GM18507 (cell line): ENCODE measurements at places on chromosomes 12 and 14.

- DNase-seq: no peak
Measured at GRCh38 chr12:124160097-124160756, 134.7 kb upstream of the RFLNA start.

DNA sequence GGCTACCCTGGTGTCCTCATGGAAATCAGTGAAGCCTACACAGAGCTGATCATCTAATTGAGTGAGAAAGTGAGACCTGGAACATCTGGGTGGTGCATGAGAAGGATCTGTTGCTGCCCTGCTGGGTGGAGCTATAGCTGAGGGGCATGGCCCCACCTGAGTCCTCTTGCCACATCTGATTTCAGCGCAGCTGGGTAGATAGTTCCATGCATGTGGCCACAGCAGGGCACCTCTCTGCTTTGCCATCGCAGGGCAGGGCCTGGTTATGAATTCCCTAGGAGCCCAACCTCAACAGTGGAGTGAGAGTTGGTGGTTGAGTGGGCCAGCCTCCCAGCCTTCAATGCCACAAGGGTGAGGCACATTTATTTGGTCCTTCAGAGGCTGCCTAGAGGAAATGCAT, 407.8 kb downstream of the BCL11B start:
- DNase-seq: no peak

DNA sequence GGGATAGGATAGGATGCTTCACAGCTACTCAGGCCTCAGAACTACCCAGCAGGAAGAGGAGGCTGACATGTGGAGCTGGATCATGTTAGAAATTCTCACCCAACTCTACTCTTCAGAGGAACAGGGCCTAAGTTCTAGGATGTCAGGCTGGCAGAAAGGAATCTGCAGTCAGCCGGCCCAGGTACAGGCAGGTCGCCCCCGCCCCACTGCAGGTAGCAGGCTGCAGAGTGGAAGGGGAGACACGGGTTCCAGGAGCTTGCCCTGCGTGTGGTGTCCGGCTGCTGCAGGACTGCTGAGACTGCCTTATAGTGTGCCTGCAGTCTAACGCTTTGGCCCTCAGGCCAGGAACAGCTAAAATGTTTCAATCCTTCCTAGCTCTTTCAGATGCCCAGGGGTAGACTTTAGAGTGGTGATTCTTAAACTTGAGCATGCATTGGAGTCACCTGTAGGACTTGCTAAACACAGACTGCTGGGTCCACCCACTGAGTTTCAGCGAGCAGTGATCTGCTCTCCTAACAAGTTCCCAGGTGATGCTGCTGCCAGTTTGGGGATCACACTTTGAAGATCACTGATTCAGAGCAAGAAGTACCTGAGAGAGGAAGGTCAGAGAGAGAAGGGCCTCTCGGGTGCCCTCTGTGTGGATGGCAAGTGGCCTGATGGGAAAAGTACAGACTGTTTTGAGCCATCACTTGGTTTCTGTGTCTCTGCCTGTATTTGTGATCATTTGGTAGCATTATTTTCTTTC, 153.6 kb downstream of the PPM1H start:
- DNase-seq: no peak

DNA sequence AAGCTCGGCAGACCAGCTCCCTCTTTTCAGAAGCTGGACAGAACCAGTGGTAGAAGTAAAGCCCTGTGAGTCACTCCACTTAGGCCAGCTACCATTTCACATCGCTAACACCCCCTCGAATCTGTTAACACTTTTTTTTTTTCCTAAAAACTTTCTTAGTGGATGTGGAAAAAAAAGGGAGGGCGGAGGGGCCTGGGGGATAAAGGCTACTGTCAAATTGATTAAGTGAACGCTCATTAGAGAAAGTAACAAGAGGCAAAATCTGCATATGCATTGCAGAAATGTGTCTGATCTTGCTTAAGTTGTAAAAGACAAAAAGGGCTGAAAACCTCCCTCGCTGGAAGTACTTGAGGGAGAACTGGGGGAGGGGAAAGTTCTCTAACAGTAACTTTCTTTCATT, 86.6 kb upstream of the OTX2 start:
- no peak for DNase-seq

GRCh38 chr12:1819571-1819970, 794 bp upstream of the LRTM2 start:
- DNase-seq: no peak

DNA sequence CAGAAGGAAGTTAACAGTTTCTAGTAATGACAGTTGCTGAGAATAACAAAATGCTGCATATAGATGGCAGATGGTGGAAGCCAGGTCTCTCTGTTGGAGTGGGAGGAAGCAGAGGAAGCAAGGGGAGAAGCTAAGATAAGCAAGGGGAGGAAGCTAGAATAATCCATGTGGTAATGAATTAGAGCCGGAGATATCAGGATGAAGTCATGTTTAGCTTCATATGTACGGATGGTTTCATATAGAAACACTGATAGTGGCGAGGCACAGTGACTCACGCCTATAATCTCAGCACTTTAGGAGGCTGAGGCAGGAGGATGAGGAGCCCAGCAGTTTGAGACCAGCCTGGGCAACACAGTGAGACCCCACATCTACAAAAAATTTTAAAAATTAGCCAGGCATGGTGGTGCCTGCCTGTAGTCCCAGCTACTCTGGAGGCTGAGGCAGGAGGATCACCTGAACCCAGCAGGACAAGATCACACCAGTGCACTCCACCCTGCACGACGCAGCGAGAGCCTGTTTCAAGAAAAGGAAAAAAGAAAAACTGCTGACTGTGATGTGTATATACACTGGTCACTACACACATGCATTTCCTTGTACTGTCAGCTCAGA, 49.2 kb downstream of the ANAPC7 start:
- no peak for DNase-seq

DNA sequence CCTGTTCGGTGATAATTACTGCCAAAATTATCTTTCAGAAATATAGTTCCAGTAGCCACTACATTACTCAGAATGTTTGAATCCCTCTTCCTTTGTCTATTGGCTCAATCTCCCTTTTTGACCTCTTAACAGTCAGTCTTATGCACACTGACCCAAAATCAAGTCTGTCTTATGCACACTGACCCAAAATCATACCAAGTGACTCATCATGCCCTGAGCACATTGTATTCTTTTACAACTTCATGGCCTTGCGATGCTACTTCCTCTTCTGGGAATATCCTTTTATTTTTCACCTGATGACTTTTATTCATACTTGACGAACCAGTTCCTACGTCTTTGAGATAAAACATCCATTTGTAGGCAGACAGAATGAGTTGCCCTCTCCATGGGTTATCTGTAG, 182.3 kb downstream of the NPAS3 start:
- no peak for DNase-seq

- DNase-seq: no peak
Measured at GRCh38 chr12:63079791-63080502, 71.1 kb downstream of the AVPR1A start.

- no peak for DNase-seq
Measured at GRCh38 chr12:109818905-109819500, 14.2 kb downstream of the TRPV4 start.

GRCh38 chr14:32427726-32428528, 98.8 kb downstream of the AKAP6 start:
- DNase-seq: no peak

DNA sequence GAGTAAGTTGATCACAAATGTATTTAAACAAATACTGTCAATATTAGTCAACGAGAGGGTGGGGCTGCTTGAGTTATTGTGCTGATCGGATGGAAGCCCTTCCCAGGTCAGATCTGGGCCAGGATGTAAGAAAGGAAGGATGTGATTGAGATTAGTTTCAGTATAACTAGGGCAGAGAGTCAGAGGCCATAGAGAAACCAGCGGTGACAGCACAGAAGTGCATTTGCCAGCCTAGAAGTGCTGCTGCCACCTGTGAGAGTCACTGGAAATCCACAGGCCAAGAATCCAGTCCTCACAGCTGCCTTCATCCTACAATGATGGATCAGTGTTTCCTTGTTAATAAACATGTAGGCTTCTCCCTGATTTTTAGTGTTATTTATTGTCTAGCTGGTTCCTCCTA, 9.8 kb upstream of the FERMT2 start:
- no peak for DNase-seq

- DNase-seq: no peak
Measured at GRCh38 chr14:94046696-94047250, 20.6 kb downstream of the OTUB2 start.

DNA sequence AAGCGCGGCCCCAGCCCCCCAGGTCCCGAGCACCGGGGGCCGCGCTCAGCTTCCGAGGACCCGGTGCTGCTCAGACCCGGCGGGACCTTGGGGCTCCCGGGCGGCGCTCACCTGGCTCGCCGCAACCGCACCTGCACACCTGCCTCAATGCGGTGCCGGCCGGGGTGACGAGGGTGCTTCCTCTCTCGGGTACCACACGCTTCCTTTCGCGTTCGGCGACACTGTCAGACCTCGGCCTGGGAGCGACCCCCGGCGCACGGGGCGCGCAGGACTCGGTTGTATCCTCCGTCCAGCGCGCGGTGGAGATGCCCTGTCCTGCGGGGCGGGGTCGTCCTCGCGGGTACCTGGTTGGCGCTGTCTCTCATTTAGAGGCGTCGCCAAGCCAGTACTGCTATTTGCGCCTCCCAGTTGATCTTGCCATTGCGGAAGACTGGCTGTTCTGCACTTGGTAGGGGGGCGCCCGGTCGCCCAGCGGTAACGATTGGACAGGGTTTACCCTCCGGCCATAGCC, 718 bp downstream of the PACS2 start:
- DNase-seq: no peak

GRCh38 chr12:54571193-54572188, 17.0 kb downstream of the PPP1R1A start:
- DNase-seq: no peak

- DNase-seq: no peak
Measured at GRCh38 chr14:28673056-28673455, 93.5 kb upstream of the FOXG1 start.

- DNase-seq: no peak
Measured at GRCh38 chr14:105155681-105156413, 12.7 kb downstream of the JAG2 start.

- DNase-seq: no peak
Measured at GRCh38 chr14:71698673-71699072, 233.6 kb upstream of the RGS6 start.

DNA sequence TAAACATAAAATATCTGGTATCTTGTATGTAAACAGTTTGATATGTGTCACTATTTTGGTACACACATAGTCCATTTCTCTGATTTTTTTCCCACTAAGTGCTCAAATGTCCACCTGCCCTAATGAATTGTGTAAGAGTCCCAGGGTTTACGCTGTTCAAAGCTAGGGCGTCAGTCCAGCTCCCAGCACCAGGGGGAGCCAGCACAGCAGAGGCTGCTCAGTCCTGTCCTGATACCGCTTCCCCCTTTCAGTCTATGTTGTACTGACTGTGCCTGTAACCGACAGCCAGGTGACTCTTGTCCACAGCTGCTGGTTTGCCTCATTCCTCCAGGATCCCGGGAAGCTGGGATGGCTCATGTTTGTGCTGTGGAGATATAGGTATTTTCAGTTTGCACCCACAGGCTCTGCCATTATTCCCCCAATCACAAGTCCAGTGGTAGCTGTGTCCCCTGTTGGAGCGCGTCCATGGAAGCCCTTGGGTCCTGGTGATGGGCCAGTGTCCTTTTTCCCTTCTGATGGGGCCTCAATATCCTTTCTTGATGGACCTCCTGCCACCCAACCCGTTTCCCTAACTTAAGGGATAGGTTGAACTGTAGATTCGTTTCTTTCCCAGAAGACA, 242.0 kb downstream of the NEDD1 start:
- DNase-seq: peak; percentile 20

DNA sequence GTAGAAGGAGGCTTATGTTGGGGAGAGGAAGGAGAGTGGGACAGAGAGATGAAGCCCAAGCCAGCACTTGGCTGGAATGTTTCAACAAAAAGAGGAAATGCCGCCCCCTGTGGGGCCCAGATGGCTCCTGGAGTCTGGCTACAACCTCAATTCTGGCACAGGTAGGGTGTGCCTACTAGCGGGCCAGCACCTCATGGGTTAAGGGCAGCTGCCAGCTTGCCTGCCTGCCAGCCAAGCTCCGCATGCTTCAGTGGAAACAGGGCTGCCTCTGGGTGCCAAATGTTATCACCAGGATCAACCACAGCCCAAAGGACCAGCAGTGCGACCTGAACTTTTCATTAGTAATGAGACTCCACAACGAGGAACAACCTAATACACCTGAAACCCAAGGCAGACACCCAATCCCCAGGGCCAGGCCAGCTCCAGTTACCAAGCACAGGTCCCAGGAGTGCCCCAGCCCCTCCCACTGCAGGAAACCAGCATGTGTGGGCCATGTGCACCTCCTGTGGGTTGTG, 11.3 kb downstream of the RAB15 start:
- DNase-seq: no peak
